NCI-H524 treated with DMSO at 0.1 percent for 48 hours (cell line): ENCODE measurements at places on chromosomes 16 and 17.

GRCh38 chr16:85195900-85196772 lies 83.9 kb upstream of the CIBAR2 start:
- DNase-seq, result no peak

DNA sequence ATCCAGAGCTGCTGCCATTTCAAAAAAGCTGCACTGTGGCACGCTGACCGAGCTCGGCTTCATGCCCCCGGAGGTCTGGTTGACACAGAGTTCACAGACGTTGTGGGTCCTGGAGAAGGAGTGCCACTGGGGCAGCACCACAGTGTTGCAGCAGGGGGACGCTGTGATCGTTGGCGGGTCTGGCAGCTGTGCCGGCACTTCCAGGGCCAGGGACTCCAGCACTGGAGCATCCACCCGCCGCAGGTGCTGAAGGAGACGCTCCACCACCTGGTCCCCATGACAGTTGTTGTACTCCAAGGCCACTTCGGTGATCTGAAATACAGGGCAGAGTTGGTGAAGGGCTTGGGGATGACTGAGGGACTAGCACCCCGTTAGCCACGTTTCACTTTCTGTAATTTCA lies 23.5 kb downstream of the SNN start:
- DNase-seq, result no peak

DNA sequence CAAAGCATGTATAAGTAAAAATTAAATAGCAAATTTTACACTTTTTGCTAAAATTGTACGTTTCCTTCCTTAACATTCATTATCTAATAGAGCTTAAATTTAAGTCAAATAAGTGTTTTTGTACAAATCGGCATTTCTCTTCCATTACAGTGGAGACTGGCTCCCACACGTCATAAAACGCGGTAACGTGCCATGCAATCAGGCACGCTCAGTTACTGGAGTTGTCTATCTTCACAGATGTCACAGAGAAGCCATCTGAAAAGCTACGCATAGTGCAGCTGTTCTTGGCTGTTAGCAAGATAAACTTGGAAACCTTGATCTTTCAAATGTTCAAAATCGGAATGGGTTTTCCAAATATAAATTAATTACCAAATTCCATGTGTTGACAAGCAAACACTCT lies 165.3 kb downstream of the STX8 start:
- DNase-seq, result no peak

DNA sequence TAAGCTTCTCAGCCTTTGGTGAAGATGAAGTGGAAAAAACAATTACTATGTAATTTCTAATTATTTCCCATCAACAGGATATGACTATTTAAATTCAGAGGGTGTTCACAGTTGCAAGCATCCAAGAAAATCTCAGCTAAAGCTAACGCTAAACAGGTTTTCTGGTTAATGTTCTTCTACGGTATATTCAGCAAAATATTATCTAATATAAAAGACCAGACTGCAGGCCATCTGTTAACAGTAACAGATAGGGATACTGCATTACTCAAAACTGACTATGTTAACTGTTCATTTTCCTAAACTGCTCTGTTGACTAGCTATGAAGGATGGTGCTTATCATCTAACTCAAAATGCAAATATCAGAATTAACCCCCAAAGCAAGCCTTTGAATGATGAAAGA lies 32.8 kb downstream of the GLG1 start:
- no peak for DNase-seq

DNA sequence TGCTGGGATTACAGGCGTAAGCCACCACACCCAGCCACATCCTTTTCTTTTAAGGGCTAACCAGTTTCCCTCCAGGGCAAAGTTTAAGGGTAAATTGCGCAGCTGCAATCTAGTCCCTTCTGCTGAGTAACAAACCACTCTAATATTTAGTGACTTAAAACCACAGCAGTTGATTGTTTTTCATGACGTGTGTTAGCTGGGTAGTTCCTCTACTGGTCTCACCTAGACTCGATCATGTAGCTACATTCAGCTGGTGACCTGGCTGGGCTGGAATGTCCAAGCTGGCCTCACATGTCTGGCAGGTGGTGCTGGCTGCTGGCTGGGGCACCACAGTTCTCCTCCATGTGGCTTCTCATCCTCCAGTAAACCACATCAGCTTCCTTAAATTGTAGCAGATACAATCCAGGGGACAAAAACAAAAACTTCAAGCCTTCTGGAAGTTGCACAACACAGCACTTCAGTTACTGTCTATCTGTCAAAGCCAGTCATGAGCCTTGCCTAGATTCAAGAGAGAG lies 75.5 kb downstream of the GPRC5B start:
- DNase-seq, result no peak
